Right forelimb (tissue), 1 donor: ENCODE measurements at places on chromosomes 4 and X.

- no peak for DNase-seq
These were observed 29.2 kb downstream of the METAP1 start for GRCh38 chr4:99024481-99025275.

GRCh38 chr4:95129821-95130311 lies 372.1 kb downstream of the BMPR1B start:
- peak; percentile 55 for DNase-seq

DNA sequence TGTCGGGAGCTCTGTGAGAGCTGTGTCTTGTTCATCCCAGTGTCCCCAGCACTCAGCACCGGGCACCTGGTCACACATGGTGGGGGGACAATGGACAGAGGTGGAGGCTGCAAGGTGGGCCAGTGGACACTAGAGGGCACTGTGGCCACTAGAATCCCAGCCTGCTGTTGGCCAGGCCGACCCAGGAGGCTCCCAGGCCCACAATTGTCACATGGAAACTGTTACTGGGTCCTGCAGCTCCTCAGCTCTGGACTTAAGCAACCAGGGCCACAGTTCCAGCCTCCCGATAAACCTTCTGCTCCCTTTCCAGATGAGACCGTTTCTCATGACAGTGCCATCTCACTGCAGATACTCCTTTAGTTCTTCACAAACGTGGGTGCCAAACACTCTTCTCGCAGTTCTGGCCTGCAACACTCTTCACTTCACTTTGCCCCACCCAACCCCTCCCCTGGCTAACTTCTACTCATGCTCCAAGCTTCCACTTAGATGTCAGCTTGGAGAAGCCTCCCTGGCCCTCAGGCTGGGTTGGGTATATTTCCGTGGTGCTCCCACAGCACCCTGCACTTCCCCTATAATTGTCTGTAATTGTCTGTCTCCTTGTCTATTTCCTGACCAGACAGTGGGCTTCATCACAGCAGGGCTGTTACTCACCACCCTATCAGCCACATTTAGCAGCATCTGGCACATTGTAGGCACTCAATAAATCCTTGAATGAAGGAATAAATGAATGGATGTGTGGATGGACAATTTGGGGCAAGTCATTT lies 3.5 kb upstream of the IQSEC2 start:
- DNase-seq = no peak

DNA sequence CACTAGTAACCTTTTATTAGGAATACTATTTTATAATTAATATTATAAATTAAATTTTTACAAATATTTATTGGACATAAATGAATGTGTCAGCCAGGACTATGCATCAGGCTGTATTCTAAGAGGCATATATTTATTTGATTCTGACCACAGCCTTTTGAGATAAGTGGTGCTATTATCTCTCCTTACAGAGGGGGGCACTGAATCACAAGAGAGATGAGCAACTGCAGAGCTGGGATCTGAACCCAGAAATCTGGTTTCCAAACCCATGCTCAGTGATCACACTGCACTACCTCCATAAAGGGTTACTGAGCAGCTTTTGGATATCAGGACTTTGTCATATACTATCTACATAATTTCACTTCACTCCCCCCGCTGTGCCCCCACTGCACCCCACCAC lies 322.0 kb downstream of the TMA16 start:
- DNase-seq = no peak

DNA sequence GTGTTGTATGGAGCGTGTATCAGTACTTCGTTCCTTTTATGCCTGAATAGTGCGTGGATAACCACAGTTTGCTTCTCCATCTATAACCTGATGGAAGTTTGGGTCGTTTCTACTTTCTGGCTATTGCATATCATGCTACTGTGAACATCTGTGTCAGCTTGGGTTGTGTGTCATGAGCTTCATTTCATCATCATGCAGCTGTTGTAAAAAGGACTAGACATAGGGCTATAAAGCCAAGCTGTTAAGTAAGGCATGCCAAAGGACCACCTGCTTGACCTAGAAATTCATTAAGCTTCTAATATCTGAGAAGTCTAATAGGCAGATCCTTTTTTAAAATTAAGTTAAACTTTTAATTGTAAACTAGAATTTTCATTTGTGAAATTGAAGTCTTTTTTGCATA lies 18.4 kb downstream of the SMS start:
- DNase-seq = no peak

- DNase-seq = no peak
These were observed 58.2 kb upstream of the CASK start for GRCh38 chrX:41981481-41982013.

DNA sequence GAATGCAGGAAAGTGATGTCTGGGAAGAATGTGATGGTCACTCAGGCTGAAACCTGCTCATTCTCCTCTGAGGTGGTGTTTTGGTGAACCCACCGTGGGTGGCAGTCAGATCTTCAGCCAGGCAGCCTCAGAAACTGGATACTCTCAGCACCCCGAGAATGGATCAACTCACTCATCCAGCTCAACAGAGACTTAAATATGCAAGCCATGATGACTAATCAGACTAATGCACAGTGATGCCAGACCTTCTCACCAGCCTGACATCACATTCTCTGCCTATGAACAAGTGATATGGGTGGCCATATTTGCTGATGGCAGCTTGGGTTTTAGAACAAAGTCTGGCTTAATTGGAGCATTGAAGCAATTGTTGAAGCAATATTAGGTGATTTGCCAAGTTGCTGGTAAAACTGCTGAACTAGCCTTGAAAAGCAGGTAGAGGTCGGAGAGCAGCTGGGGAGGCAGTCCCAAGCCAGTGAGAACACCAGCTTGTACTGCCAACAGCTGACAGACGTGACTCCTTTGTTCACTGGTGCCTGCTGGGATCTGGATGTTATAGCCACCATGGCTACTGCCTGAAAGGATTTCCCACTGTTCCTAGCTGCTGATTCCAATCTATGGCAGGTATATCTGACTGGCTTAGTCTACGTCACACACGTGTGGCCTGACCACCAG lies 608.1 kb downstream of the MID1IP1 start:
- DNase-seq = no peak

DNA sequence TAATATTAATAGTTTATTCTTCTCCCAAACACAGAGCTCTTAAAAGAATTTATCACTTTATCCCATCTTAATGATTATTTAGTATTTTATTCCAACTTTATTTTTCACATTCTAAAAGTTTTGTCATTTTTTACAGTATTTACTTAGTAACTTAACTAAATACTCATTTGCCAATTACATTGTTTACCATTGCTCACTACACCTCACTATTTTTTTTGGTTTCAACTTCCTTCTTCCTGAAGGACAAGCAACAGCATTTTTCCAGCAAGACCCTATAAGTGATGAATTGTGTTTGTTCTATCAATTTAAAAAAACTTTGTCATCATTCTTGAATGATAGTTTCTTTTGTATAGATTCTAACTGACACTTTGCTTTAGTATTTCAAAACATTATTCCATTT lies 19.4 kb upstream of the SRD5A3 start:
- DNase-seq = no peak

DNA sequence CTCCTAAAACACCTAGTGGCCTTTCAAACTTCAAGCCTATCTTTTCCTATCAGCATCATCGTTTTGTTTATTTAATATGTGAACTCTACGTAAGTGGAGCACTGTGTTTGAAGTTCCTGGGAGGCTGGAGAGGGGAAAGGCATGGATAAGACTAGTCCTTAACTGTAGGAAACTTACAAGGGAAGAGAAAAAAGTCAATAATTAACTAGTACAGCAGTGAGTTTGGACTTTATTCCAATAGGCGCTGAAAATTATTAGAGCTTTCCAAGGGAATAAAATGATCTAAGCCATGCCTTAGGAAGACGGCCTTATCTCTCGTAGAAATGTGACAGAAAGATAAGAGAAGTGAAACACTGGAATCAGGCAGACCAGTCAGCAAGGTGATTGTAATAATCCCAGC lies 55.3 kb downstream of the AMOT start:
- no peak for DNase-seq

- DNase-seq = no peak
These were observed 40.9 kb upstream of the EOLA2 start for GRCh38 chrX:149979126-149979644.

- DNase-seq = no peak
These were observed 102.9 kb upstream of the PAQR3 start for GRCh38 chr4:79042079-79042674.

GRCh38 chr4:75126058-75126457 lies 193.1 kb downstream of the PARM1 start:
- DNase-seq = no peak

GRCh38 chrX:2811271-2811670 lies 17.5 kb upstream of the GYG2 start:
- no peak for DNase-seq

GRCh38 chrX:18468599-18468998 lies 43.2 kb downstream of the CDKL5 start:
- DNase-seq = no peak

DNA sequence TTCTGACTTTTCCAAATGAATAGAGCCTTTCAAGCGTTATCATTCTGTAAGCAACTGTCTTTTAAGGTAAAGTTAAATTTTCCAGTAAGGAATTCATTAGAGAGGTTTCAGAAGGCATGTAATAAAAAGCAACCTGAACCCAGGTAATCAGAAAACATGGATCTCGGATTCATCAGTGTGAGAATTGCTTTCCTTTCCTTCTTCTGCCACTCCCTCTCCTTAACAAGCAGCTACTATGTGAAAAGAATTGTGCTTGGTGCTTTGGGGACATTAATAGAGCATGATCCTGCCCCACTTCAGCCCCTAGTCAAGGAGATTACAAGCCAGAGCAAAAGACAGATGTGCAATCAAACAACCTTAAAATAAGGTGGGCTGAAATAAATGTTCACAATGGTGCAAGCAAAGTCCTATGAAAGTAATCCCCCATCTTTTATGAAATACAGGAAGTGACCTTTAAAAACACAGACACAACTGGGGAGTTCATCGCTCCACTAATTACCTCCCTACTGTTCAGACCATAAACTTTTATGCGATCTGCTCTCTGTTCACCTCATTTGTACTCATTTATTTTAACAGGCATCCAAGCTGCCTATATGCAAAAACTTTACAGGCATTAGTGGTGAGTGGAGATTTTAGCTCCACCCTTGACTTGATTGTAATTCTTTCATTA lies 122.9 kb upstream of the RASGEF1B start:
- DNase-seq = no peak

DNA sequence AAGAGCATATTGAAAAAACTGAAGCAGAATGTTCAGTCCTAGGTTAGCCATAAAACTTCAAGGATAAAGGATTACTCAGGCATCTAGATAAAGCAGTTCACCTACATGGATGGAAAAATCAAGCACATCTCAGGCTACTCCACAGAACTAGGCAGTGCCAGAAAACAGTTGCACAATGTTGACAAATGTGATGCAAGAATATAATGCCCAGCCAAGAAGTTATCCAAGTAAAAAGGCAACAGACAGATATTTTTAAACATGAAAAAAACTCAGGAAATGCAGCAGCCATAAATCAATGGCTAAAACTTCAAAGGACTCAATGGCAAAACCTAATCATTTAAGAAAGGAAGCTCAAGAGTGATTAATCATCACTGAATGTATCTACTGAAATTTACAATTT lies 456.0 kb upstream of the FAM241A start:
- no peak for DNase-seq

DNA sequence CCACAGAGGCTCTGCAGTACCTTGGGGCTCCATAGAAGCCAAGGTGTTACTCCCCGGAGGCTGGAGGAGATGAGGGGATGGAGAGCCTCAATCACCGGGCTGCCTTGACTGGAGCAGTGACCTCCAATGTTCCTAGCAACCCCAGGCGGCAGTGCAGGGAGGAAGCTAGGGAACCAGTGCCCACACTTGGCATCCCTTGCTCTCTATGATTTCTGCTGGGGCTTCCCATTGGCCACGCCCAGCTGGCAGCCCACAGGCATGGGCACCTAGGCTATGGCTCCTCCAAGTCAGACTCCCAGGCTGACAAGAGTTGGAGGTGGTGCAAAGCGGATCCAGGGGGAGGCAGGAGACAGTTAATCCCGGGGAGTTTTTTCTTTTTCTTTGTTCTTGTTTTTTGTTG lies 229.7 kb downstream of the EVC2 start:
- DNase-seq = peak; percentile 13

DNA sequence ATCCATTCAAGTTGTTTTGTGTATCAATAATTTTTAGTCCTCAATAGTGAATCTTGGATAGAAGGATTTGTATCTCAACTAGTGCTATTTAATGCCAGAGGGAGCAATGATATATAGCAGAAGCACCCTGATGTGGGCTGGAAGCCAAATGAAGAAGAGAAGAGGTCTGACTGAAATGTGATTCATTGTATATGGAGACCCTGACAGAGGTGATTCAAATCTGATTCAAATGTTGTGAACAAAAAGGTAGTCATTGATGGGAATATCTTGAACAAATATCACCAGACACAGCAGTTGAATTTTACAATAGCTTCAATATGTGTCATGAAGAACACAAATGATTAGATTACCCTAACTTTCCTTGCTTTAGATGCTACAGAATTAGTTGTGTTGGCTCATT lies 27.5 kb upstream of the SULT1B1 start:
- no peak for DNase-seq

DNA sequence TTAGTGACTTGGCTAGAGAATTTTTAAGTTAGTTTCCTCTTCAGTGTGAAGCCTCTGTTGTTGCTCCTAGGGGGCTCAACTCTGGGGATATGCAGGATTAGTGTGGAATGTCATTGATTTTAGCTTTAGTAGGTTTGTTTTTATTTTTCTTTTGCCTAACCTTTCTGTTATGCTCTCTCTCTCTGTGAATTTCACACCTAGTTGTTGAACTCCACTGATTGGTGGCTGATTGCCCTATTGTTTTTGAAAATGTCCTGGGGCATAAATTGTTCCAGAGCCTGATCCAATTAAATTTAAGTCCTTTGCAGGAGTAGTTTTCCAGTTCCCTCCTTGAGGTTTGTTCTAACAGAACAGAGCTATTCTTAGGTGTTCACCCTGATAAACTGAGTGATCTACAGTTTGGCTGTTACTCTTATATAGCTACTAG lies 393.3 kb upstream of the CTSO start:
- no peak for DNase-seq

DNA sequence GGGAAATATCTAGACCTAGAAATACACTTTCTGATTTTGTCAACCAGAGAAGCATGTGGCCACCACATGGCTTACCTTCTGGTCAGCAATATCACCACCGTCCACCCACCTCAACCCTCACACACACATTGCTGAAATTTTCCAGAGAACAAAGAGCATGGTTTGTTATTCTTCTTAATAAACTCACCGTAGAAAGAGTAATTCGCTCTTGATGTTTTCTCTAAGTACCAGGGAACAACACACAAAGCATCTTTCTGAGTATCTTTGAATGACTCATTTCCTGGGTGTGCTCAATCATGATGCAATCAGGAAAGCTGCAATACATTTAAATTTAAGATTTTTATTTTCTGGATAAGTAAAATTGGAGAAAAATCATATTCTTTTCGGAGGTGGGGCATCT lies 24.7 kb upstream of the LRAT start:
- no peak for DNase-seq

DNA sequence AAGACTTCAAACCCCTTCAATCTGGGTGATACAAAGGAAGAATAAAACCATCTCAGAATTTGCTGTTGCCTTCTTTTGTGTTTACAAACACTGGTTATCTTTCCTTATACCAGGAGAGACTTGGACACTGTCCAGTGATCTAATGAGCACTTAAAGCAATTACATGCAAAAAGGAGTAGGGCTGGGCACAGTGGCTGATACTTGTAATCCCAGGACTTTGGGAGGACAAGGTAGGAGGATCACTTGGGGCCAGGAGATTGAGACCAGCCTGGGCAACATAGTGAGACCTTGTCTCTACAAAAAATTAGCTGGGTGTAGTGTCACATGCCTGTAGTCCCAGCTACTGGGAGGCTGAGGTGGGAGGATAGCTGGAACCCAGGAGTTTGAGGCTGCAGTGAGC lies 95.7 kb upstream of the DRD5 start:
- no peak for DNase-seq

- no peak for DNase-seq
These were observed 345.3 kb upstream of the TENM3 start for GRCh38 chr4:181897935-181898334.
